ENCODE measurements at places on chromosomes 13 and 19. TPM values are rescaled to one million over a fixed set of nuclear protein-coding genes. Genes with fewer than 3 reads are reported as not detected.

DNA sequence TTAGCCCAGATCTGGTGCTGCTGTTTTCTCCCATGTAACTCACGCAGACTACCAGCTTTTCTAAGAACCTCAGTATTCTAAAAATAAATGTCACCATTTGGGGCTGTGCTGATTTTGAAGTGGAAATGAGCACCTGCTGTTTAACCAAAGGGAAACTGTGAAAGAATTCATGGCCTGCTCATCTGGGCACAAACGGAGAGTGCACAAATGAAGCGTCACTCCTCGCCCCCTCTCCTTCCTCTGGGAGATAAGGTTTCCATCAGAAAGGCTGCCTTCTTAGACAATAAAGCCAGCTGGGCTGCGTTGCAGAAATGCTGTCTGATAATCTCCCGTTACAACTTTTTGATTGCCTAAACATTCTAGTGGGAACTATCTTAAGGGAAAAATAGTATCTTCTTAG is 73.7 kb upstream of the SLC15A1 start:
- DNase-seq = no peak

- no peak for DNase-seq
Measured at GRCh38 chr13:111114362-111115060, 599 bp upstream of the ARHGEF7 start.

GRCh38 chr19:49391581-49392399 is 3.7 kb downstream of the KASH5 start:
- DNase-seq = peak; percentile 66

DNA sequence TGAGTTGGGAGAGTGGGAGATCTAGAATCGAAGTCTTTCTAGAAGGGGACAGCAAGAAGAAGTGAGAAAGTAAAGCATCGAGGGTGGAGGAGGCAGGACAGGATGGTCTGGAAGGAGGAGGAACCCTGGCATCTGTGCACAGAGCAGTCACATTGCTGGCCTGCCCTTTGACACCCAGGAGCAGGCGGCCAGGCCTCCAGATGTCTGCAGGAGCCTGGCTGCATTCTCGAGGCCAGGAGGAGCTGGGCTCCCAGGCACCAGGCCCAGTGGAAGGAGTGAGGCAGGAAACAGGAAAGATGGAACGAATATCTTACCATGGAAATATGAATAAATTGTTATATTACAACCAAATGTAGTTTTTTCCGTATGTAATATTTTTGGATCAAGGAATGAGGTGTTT is 27.7 kb upstream of the ARGLU1 start:
- DNase-seq = no peak

DNA sequence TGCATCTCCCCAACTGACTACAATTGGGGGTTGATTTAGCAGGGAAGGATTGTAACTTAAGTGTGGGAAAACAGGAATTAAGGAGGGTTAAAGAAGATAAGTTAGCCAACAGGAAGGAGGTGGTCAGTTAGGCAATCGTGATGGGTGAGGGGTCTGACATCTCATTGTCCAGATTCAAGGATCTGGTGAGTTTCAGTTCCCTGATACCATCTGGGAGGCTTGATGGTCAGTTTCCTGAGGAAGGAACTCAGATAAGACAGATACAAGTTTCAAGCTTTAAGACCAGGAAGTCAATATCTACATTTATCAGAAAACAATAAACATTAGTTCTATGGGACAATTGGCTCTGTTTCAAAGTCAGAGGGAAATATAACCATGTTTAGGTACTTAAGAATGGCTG is 601.8 kb downstream of the SLITRK6 start:
- DNase-seq = no peak

DNA sequence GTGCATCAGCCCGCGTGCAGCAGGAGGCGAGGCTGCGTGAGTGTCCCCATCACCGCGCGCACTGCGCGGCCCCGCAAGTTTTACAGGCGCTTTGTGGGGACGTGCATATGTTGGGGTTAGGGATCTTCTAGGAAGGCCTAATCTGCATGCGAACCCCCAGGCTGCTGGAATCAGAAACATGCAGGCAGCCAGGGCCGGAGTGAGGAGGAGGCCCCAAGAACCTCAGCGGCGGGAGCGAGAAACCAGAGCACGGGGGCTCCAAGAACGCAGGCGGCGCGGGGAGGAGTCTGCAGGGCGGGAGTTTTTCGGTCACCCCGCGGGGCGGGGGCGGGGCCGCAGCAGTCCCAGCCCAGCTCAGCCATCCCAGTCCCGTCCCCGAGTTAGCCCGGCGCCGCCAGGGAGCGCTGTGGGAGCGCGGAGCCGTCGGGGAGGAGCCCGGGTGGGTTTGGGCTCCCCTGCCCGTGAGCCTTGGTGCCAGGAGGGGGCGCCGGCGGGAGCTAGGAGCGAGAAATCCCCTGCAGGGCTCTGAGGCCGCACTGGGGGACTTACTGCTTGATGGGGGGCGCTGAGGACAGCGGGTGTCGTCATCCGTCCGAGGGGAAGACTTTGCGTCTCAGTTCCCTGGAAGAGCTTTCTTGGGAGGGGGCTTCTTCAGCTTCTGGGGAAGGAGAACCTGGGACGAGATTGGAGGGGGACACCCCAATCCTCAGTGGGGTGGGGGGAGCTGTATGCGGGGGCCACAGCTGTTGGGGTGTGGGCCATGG is 933 bp upstream of the NRTN start:
- DNase-seq = peak; percentile 84

GRCh38 chr19:34482380-34483250 is 1.1 kb downstream of the WTIP start:
- no peak for DNase-seq

DNA sequence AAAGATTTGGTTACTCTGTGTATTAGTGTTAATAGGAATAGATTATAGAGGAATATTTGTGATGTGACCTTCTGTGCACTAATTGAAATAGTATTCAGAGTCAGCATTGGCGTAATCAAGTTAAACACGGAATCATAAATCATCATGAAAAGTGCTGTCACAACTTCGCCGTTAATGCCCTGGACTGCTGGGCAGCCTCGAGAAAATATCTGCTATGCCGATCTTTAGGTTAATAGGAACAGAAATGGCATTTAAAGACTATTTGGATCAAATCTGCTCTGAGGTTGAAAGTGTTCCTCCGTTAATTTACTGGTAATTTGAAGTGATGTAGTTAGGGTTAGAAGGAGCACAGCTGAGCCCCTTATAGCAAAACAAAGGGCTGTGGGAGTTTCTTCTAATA is 219.0 kb downstream of the MZT1 start:
- no peak for DNase-seq

- no peak for DNase-seq
Measured at GRCh38 chr13:44921931-44922758, 67.1 kb downstream of the NUFIP1 start.

- DNase-seq = no peak
Measured at GRCh38 chr19:18321734-18322102, 1.2 kb downstream of the LSM4 start.

GRCh38 chr13:67015976-67016600 is 214.0 kb downstream of the PCDH9 start:
- DNase-seq = no peak

DNA sequence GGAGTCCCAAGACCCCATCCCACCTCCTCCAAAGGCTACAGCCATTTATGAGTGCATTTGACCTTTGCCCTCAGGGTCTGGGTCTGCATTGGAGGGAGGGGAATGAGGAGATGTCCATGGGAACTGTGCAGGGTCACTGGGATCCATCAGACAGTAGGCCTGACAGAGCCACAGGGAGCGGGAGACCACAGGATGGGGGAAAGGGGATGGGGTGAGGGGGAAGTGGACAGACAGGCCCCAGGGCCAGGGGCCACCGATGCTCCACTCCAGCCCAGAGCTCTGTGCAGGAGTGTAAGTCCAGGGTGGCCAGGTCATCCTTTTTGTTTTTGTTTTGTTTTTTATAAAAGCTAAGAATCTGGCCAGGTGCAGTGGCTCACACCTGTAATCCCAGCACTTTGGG is 82.5 kb downstream of the CHST8 start:
- no peak for DNase-seq

DNA sequence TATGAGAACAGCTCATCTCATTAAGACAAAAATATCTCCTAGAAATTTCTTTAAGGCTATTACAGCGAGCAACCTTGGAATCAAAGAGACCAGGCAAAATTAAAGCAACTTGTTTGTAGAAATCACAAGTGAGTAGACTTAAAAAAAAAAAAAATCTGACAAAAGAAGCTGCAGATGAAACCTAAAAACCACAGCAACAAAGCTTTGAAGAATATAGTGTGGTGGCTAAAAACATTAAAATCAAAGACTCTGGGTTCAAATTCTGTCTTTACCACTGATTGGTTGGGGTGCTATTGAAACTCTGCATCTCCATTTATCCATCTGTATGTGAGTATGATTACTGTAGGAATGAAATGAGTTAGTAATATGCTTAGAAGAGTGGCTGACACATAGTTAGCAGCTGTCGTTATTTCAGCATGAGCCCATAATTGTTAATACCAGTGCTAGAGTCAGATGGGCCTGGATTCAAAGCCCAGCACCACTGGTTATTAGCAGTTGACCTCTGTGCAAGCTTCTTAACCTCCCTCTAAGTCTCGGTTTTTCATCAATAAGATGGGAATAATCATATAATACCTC is 157.6 kb downstream of the FOXO1 start:
- DNase-seq = no peak

GRCh38 chr13:87302931-87303330 is 368.2 kb upstream of the SLITRK5 start:
- no peak for DNase-seq

DNA sequence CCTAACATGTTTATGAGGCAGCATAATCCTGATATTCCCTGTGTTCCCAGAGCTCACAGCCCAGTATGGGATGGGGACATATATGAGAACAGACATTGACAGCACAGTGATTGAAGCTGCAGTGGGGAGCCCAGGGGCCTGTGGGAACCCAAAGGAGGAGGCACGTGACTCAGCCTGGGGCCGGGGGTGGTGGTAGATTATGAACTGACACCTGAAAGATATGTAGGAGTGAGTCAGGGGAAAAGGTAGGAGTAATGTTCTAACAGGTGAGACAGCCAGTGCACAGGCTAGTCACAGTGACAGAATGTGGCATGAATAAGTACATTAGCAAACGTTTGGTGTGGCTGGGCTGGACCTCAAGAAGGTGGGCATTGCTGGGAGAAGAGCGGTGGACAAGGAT is 29.0 kb downstream of the CKM start:
- no peak for DNase-seq

GRCh38 chr13:93727211-93728141 is 500.9 kb downstream of the GPC6 start:
- DNase-seq = no peak

DNA sequence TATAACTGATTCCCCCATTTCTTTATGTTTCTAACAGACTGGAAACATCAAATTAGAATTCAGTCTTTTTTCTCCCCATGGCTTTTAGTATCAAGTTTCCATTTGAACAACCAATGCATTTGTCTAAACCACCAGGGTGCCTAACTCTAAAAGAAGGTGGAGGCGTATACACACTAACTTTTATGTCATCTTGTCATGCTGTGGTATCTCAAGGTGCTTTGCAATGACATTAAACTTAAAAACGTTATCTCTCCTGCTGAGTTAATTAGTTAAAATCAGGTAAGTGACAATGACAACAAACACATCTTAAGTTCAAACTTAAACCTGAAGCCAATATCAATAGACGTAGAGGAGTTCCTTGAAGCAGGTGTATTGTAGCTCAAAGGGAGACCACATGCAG is 1001.7 kb downstream of the PCDH17 start:
- DNase-seq = no peak

DNA sequence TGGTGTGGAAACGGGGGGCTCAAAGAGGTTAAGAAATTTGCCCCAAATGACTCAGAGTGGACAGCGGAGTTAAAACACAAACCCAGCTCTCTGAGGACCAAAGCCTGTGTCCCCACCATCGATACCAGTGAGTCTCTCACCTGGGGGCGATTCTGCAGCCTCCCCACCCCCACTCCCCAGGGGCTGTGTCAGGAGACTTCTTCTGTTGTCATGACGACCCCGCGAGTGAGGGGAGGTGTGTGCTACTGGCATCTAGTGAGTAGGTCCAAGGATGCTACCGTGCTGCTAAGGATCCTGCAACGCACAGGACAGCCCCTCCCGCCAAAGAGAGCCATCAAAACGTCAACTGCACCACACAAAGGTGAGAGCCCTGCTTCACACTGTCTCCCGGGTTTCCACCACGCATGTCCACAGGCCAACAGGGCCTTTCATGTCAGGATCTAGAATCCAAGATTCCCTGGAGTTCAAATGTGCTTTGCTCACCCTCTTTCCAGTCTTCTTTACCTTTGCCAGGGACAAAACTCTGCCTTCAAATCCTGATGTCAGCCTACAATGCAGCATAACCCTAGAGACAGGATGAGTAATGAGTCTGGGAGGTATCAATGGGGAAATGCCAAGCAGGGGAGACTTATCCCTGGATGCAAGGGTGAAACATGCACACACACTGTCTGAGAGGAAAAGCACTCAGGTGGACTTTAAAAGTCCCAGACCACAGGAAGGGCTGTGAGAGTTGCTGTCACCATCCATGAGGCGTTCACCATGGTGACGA is 3.9 kb downstream of the RANBP3 start:
- DNase-seq = no peak

- no peak for DNase-seq
Measured at GRCh38 chr19:32017176-32017953, 328.0 kb upstream of the ZNF507 start.

DNA sequence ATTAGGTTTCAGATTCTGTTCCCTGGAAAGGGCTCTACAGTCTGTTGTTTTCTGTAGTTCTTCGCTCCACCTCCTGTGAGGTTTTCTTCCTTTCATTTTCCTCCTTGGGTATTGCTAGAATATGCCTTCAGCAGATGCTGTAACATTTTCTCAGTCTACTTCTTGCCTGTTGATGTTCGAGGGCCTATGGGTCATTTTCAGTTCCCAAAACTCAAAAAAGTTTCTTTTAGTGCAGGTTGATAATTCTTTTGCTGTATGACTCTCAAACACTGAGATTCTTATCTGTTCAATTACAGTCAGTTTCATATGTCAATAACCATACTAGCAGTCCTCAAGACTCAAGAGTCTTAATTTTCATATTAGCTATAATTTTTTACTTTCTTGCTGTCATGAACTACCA is 268.3 kb downstream of the RFC3 start:
- DNase-seq = no peak

DNA sequence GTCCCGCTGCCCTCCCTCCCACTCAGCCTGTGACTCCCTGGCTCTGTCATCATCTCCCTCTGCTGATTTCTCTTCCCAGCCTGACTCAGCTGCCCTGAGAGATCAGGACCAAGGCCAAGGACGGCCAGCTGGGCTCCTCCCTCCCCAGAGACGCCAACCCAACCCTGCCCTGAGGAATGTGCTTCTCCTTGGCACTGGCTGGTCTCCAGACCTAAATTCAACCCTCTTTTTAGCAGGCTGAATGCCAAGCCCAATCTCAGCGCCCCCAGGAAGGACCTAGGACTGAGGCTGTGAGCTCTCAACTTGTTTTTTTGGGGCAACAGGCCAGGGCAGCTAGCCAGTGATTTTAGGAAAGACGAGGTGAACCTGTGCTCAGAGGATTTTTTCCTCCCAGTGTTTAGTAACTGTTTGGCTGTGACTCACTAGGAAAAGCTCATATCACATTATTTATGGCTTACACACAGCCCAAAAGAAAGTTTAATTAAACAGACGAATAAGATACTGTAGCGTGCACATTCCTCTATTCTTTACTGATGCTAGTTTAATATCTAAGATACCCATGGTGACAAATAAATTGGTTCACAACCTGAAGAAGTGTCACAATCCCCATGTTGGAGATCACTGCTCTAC is 7.4 kb upstream of the IGFL1 start:
- DNase-seq = no peak

The SMIM44 gene
- total RNA-seq = not detected

The MYO16 gene
- total RNA-seq = 0.93 TPM

The SHISA7 gene
- not detected for total RNA-seq

The VSTM2B gene
- not detected for total RNA-seq

The KCNK6 gene
- total RNA-seq = 4.8 TPM

The DACT3 gene
- total RNA-seq = 0.16 TPM

The PRR19 gene
- total RNA-seq = 0.30 TPM

The SIGLEC12 gene
- total RNA-seq = not detected

The ATP1A3 gene
- 6.3 TPM for total RNA-seq
